ENCODE measurements at places on chromosomes 3 and 15.
A peak's percentile ranks its signal among the peaks of the same experiment; 100 is the strongest.

DNA sequence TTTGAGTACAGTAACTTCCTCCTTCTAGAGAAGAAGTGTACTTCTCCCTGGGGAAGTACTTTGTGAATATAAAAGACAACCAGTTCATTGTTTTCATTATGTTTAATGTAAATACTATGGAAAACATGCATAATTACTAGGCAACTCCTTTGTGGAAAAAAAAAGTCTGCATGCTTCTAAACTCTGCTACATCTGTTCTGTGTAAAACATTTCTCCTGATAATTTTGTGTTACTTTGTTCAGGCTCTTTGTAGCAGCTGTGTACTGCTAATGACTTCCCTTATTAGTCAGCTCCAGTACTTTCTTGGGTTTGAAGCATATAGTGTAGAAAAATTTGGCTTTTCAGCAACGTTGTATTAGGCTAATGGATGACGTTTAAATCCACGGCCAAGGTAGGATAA, 111.6 kb downstream of the FEZF2 start:
- no peak for DNase-seq

- DNase-seq = peak; percentile 43
Observed at GRCh38 chr3:142445816-142446254, 2.0 kb downstream of the XRN1 start.

- no peak for DNase-seq
Observed at GRCh38 chr15:97914711-97915110, 45.8 kb upstream of the ARRDC4 start.

DNA sequence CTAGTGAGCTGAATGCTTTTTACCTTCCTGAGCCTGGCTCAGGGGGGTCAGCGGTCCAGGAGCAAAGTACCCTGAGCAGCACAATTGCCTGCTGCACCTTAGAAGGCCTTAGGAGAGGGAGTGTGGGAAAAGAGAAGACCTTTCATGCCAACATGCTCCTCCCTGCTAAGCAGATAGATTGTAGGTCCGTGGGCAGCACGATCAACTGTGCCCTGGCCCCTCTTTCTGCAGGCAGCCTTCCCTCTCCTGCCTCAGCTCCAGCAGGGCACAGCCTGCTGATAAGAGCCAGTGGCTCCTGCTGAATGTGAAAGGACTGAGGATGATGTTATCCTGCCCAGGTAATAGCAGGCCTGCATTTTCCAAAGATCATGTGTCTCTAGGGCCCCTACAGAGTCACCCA, 4.1 kb downstream of the CORO2B start:
- no peak for DNase-seq

GRCh38 chr3:15333956-15334263, 1.5 kb upstream of the SH3BP5 start:
- no peak for DNase-seq

DNA sequence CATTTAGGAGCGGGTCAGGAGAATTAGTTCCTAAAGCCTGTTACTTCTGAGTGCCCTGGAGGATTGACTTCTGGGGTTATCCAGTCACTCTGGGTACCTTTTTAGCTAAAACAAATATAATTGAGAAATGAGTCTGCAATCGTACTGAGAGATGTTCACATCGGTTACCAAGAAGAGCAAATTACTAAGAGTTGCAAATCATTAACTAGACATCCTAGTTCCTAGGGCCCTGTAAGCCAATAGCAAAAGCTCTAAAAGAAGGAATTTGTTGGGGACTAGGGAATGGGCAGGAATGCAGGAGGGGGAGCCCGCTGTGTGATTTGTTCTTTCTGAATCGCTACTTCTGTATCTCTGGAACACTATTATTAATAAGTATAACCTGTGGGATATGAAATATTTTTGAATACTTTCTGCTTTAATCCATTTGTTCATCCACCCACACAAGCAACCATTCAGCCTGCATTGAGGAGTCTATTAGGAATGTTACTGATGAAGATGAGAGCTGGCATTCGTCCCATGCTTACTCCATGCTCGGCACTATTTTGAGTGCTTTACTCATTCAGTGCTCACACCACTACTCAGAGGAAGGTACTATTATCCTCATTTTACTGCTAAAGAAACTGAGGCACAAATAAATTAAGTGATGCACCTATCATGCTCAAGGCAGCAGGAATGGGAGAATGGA, 31.5 kb upstream of the KY start:
- DNase-seq = no peak

DNA sequence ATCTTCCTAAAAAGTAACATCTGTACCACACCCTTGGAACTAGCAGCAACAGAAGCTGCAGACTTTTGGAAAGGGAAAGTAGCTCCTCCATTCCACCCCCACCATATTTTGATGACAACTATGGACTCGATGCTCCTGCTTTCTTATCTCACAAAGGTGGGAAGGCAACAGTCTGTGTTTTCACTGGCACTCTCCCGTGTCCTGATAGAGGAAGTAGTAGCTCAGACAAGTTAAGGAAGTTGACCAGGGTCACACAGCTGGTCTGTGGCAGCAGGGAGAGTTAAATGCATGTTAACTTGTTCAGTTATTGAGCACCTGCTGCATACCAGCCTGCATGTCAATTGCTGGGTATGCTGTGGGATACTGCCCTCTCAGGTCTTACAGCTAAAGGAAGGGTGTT, 33.1 kb downstream of the BHLHE40 start:
- DNase-seq = no peak

DNA sequence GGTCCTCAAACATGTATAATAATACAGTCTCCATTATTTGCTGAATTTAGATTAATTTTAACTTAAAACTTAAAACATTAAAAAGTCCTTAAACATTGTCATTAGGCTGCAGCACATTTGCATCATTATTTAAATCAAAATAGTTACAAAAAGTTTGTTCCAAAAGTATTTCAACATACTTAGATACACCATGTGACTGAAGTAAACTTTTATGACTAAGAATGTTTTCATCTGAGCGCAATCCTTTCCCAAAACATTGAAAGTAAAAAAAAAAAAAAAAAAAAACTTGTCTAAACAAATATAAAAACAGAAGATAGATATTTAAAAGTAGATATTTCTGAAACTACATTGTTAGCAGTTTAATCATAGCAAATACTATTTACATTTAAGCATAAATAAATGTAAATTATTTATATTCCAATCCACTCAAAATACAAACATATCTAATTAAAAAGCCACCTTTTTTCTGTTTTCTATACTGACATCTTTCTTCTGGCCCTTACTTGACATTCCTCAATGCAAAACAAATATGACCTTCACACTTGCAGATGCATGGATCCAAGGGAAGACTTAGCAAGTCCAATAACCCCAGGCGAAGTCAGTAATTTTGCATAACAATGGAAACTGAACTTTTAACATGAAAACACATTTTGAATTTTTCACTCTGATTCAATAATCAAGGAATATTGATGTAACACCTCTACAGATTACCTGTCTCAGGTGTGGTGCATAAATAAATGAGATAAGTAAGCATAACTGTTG, 10.3 kb downstream of the FAM227B start:
- peak; percentile 61 for DNase-seq

All from fibroblast of gingiva (primary cell).